GM23248 (cell line): ENCODE measurements at places on chromosomes 7 and 10. TPM values are rescaled to one million over a fixed set of nuclear protein-coding genes. Genes with fewer than 3 reads are reported as not detected.

DNA sequence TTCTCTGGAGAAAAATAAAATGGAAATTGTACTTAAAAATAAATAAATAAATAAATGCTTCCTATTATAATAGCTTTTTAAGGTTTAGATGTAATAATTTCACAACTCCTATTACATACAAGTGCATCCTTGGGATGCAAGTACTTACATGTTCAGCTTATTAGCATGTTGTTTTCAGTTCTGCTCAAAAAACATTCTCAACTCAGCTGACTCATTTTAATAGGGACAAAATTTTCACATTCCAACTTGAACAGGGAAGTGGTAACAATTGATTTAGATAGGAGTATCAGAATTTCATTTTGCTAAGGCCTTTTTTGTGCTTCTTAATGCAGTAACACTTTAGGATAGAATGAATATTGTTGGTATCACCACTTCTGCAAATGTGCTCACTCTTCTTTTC is 16.7 kb upstream of the PAPSS2 start:
- DNase-seq: no peak

Gene GSTO2
- polyA plus RNA-seq: 2.2 TPM in 2 replicates

GRCh38 chr10:112424651-112425050 is 22.1 kb downstream of the ZDHHC6 start:
- no peak for DNase-seq

Gene OR6B1
- polyA plus RNA-seq: not detected in 2 replicates

GRCh38 chr7:29360633-29361625 is 166.4 kb downstream of the CHN2 start:
- peak; percentile 56 for DNase-seq

Gene CLDN3
- not detected in 2 replicates for polyA plus RNA-seq

- DNase-seq: peak; percentile 78
Measured at GRCh38 chr7:77247206-77247850, 47.7 kb upstream of the FGL2 start.

Gene ABCF2
- polyA plus RNA-seq: 40.7 and 40.9 TPM in 2 replicates

- peak; percentile 84 for DNase-seq
Measured at GRCh38 chr7:43612599-43613589, 30.0 kb downstream of the STK17A start.

Gene PAPSS2
- polyA plus RNA-seq: 81.8 and 82.3 TPM in 2 replicates
